ENCODE measurements at places on chromosomes 5 and 9.
A peak's percentile ranks its signal among the peaks of the same experiment; 100 is the strongest.

GRCh38 chr5:168312606-168313295, 21.3 kb downstream of the WWC1 start:
- H3K27ac ChIP-seq: no peak overlapping the region
- no peak overlapping the region for H3K4me3 ChIP-seq
- H3K4me1 ChIP-seq: no peaks in the 10 kb centered on the region
- DNase-seq: no peak

DNA sequence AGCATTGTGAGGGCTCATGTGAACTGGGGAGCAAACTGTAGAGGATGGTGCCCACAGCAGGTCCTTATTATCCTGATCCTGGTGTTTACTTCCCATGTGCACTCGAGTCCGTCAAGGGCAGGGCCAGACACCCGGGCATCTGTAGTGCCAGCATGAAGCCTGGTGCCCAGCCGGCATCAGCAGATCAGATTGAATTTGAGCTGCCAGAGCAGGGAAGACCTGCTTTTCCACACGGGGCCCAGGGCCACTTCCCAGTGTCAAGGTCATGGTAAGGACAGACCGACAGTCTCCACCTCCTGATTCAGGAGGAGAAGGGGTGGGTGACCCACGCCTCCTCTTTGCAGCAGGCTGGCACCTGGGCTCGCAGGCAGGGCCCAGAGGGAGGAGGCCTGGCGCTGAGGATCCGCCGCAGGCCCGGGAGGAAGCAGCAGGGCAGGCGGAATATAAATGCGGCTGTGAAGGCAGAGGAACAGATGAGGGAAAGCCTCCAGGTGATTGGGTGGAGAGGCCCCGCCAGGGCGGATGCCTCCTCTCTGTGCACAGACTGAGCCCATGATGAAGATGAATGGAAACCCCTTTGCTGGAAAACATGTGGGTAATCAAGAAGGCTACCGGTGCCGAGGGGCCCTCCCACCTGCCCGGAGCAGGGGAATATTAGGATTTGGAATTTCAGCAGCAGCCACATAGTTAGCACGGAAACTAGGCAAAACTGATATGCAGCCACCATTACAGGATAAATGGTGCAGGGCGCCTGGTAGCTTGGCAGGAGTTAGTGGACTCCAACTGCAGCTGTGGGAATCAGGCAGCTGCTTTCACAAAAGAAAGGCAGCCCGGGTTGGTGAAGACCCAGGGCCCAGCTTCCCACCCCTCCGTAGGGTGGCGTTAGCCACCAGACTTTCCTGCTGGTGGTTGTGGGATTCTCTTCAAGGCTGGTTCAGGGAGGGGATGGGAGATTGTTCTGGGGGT, 114.9 kb downstream of the GAPVD1 start:
- no peak overlapping the region for H3K4me3 ChIP-seq
- no peaks in the 10 kb centered on the region for H3K4me1 ChIP-seq
- no peaks in the 10 kb centered on the region for H3K36me3 ChIP-seq
- no peak for DNase-seq
- H3K27me3 ChIP-seq: peaks cover 2% of the 10 kb centered on the region

- H3K4me1 ChIP-seq: peaks cover 12% of the 10 kb centered on the region
- H3K27ac ChIP-seq: no peak overlapping the region
Measured at GRCh38 chr9:125406810-125407087, 145.1 kb downstream of the GAPVD1 start.

- H3K4me3 ChIP-seq: no peak overlapping the region
- H3K4me1 ChIP-seq: peaks cover 25% of the 10 kb centered on the region
- no peak for DNase-seq
Measured at GRCh38 chr5:177595991-177596774, 3.7 kb upstream of the B4GALT7 start.

DNA sequence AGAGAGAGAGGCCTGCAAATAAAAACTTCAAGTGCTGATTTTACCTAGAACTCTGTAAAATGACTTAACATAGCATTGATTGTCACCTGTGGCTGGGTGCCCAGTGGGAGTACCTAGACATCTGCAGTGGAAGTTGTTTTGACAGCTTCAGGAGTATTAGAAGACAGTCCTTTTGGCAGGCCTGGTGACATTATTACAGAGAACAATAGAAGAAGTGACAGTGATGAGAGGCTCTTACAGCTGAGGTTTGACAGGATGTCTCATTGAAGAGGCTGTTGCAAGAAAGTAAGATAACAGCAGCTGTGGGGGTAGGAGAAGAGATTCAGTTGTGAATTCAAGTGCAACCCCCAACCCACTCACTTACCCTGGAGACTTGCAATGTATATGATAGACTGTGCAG, 27.9 kb upstream of the MUSK start:
- H3K27me3 ChIP-seq: peaks cover 8% of the 10 kb centered on the region
- no peak overlapping the region for H3K4me3 ChIP-seq
- DNase-seq: no peak
- no peaks in the 10 kb centered on the region for H3K36me3 ChIP-seq
- H3K4me1 ChIP-seq: no peaks in the 10 kb centered on the region

DNA sequence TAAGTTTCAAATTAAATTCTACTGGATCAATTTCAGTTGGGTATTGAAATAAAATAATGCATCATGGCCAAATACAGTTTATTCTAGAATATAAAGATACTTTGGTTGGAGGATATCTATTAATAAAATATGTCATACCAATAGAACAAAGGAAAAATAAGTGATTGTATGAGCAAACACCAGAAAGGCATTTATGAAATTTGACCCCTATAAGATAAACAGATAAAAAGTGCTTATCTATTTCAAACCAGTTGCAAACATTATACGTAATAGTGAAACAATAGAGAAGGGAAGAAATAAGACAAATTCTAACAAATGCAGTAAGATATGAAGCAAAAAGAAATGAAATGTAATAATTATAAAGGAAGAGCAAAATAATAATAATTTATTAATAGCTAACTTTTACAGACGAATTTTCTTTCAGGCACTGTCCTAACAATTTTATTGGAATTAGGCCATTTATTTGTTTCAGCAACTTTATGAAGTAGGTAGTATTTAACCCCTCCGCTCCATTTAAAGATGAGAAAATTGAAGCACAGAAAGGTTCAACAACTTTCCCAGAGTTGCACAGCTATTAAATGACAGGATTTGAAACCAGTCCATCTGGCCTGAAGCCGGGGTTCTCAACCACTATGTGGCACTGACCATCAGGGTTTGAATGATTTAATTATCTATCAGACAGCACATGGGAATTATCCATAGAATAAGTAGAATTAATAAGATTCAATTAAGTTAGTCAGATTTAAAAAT, 20.8 kb downstream of the ANKRD55 start:
- no peak overlapping the region for H3K27ac ChIP-seq
- H3K27me3 ChIP-seq: peaks cover 5% of the 10 kb centered on the region
- DNase-seq: no peak
- no peaks in the 10 kb centered on the region for H3K4me1 ChIP-seq
- H3K36me3 ChIP-seq: peaks cover 7% of the 10 kb centered on the region

GRCh38 chr9:76756268-76756640, 8.0 kb upstream of the PCA3 start:
- H3K4me3 ChIP-seq: peak overlapping the region; percentile 81
- no peak for DNase-seq
- peak overlapping the region; percentile 83 for H3K27ac ChIP-seq
- peaks cover 2% of the 10 kb centered on the region for H3K27me3 ChIP-seq

DNA sequence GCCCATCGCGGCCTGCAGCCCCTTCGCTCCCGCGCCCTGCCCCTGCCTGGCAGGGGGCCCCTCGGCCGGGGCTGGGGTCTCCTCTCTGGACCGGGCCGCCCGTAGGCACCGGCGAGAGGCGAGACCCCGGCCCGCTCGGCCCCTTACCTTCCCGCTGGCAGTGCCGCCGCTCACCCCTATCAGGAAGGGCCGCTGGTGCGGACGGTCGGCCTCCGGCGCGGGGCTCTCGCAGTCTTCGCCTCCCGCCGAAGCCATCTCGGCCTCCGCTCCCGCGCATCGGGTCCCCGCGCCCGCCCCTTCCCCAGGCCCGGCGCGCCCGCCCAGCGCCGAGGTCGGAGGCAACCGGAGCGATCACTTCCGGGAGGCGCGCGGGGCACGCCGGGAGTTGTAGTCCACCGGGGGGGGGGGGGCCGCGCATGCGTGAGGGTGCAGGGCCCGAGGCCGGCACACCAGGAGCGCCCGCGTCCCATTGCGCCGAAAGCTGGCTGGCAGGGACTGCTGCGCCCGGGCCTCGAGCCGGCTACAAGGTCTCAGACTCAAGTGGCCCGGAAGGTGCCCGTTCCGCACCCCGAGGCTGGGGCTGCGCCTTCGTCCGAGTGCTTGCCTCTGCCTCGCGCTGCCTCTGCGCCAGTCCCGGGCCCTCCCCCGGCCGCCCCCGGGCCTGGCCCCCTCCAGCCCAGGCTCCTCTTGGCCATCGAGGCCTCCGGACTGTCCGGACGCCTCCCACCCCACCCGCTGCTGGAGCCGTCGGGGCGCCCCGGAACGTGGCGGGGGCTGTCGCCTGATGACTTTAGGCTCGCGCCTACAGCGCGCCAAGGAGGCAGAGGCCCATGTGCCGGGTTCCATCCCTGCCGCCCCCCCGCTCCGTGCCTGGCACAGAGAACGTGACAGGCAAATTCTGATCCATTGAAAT, at the start of gene UCK1:
UCK1 (minus strand) TSS at position 344 of the 913 bp plus-strand sequence; CDS start at position 255, 89 bp downstream.
- peaks cover 8% of the 10 kb centered on the region for H3K36me3 ChIP-seq
- peak within 1 kb of the TSS; percentile 79 for H3K4me3 ChIP-seq
- no peaks in the 10 kb centered on the region for H3K27me3 ChIP-seq

DNA sequence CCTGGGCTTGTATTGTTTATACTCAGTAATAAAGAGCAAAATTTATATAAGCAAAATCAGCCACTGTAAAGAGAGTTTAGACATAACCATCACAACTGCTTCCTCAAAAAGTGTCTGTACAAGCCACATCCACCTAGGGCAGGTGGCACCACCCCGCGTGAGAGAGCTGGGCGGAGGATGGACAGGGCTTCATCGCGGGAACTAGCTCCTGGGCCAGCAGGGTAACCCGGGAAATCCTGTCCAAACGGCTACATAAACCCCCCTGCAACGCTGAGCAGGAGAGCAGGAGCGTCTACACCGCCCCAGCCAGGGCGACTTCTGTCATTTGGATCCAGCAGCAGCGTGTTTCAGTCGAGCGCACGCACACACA, 1.3 kb downstream of the SLC6A3 start:
- no peak overlapping the region for H3K27ac ChIP-seq
- DNase-seq: no peak
- H3K36me3 ChIP-seq: peaks cover 4% of the 10 kb centered on the region

GRCh38 chr5:38722918-38723317, 122.9 kb upstream of the OSMR start:
- no peak overlapping the region for H3K27ac ChIP-seq
- no peaks in the 10 kb centered on the region for H3K36me3 ChIP-seq
- H3K4me1 ChIP-seq: no peaks in the 10 kb centered on the region
- no peak for DNase-seq
- peaks cover 4% of the 10 kb centered on the region for H3K27me3 ChIP-seq
- no peak overlapping the region for H3K4me3 ChIP-seq

- no peak overlapping the region for H3K4me3 ChIP-seq
- no peak for DNase-seq
- H3K27me3 ChIP-seq: peaks cover 7% of the 10 kb centered on the region
- H3K4me1 ChIP-seq: no peaks in the 10 kb centered on the region
- no peaks in the 10 kb centered on the region for H3K36me3 ChIP-seq
- no peak overlapping the region for H3K27ac ChIP-seq
Measured at GRCh38 chr5:763397-763796, 21.1 kb downstream of the ZDHHC11B start.

- H3K4me3 ChIP-seq: no peak overlapping the region
- peaks cover 4% of the 10 kb centered on the region for H3K27me3 ChIP-seq
- peaks cover 17% of the 10 kb centered on the region for H3K4me1 ChIP-seq
- H3K27ac ChIP-seq: no peak overlapping the region
- no peaks in the 10 kb centered on the region for H3K36me3 ChIP-seq
- no peak for DNase-seq
Measured at GRCh38 chr5:72509401-72509800, 2.2 kb upstream of the ZNF366 start.

- no peak for DNase-seq
- no peak overlapping the region for H3K27ac ChIP-seq
- H3K4me1 ChIP-seq: no peaks in the 10 kb centered on the region
- H3K36me3 ChIP-seq: no peaks in the 10 kb centered on the region
Measured at GRCh38 chr9:132514011-132514744, 68.2 kb upstream of the BARHL1 start.

DNA sequence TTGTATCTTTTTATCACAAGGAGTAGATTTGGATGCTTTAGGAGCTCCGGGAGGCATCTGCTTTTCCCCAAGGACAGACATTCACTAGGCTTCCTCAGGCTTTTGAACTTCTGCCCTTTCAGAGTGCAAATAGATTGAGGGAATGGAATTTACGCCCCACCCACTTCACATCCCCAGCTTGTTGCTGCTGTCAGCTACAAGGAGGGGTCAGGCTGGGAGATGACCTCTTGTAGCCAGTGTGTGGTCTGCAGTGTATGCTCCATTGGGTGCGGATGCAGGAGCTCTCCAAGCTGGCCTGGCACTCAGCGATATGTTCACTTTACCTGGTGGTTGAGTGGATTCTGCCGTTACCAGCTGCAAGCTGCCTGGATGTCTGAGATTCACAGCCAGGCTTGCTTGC, 6.4 kb downstream of the TNFSF15 start:
- H3K27ac ChIP-seq: no peak overlapping the region
- H3K27me3 ChIP-seq: peaks cover 2% of the 10 kb centered on the region
- no peak overlapping the region for H3K4me3 ChIP-seq
- H3K4me1 ChIP-seq: peaks cover 8% of the 10 kb centered on the region
- DNase-seq: no peak
- no peaks in the 10 kb centered on the region for H3K36me3 ChIP-seq

GRCh38 chr5:8600843-8601242, 731.9 kb downstream of the MTRR start:
- H3K4me3 ChIP-seq: no peak overlapping the region
- H3K27ac ChIP-seq: no peak overlapping the region
- no peaks in the 10 kb centered on the region for H3K4me1 ChIP-seq
- no peaks in the 10 kb centered on the region for H3K36me3 ChIP-seq
- no peak for DNase-seq

GRCh38 chr9:28363151-28363562, 789.9 kb upstream of the C9orf72 start:
- H3K4me3 ChIP-seq: no peak overlapping the region
- H3K27me3 ChIP-seq: no peaks in the 10 kb centered on the region
- H3K4me1 ChIP-seq: no peaks in the 10 kb centered on the region
- H3K27ac ChIP-seq: no peak overlapping the region
- no peak for DNase-seq

GRCh38 chr5:12951846-12952245, 992.6 kb downstream of the DNAH5 start:
- no peak overlapping the region for H3K4me3 ChIP-seq
- no peak for DNase-seq
- no peaks in the 10 kb centered on the region for H3K4me1 ChIP-seq
- no peaks in the 10 kb centered on the region for H3K27me3 ChIP-seq
- no peak overlapping the region for H3K27ac ChIP-seq
- no peaks in the 10 kb centered on the region for H3K36me3 ChIP-seq

DNA sequence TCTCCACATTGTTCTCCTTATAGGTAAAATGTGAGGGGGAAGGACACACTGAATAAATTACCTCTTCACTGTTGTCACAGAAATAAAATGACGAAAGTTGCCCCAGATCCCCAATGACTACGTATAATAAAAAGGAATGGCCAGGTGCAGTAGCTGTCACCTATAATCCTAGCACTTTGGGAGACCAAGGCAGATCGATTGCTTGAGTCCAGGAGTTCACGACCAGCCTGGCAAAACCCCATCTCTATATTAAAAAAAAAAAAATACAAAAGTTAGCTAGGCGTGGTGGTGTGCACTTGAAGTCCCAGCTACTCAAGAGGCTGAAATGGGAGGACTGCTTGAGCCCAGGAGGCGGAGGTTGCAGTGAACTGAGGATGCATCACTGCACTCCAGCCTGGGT, 82.2 kb upstream of the APC start:
- no peaks in the 10 kb centered on the region for H3K4me1 ChIP-seq
- no peak overlapping the region for H3K27ac ChIP-seq
- H3K27me3 ChIP-seq: peaks cover 8% of the 10 kb centered on the region
- no peak for DNase-seq
- no peak overlapping the region for H3K4me3 ChIP-seq

Measured in memory B cell (primary cell).